ENCODE measurements at places on chromosomes 12 and 14. TPM values are rescaled to one million over a fixed set of nuclear protein-coding genes. Genes with fewer than 3 reads are reported as not detected.

CLEC4C gene
- 0.09 TPM for polyA plus RNA-seq

C12orf76 gene
- 32.0 TPM for polyA plus RNA-seq

KCNH3 gene
- polyA plus RNA-seq: 4.1 TPM

TSPAN11 gene
- polyA plus RNA-seq: 6.0 TPM

GAPDH gene
- 1,872 TPM for polyA plus RNA-seq

LAG3 gene
- polyA plus RNA-seq: 1.9 TPM

SERPINA9 gene
- not detected for polyA plus RNA-seq

PZP gene
- 0.40 TPM for polyA plus RNA-seq

SLCO1A2 gene
- polyA plus RNA-seq: 0.11 TPM

NELL2 gene
- 22.6 TPM for polyA plus RNA-seq

OAS1 gene
- polyA plus RNA-seq: 9.7 TPM

FGD6 gene
- 11.6 TPM for polyA plus RNA-seq

FMNL3 gene
- polyA plus RNA-seq: 38.7 TPM

ERP29 gene
- 176 TPM for polyA plus RNA-seq

ABCD2 gene
- 0.06 TPM for polyA plus RNA-seq

APOF gene
- not detected for polyA plus RNA-seq

PARPBP gene
- polyA plus RNA-seq: 12.4 TPM

GPR65 gene
- 0.49 TPM for polyA plus RNA-seq

PIWIL1 gene
- polyA plus RNA-seq: 0.16 TPM

TIGAR gene
- 11.8 TPM for polyA plus RNA-seq
